Stimulated activated naive CD4-positive, alpha-beta T cell treated with Interleukin-2 at 50 U/mL for 16 hours (primary cell): ENCODE measurements at places on chromosomes 6 and 20.
A peak's percentile ranks its signal among the peaks of the same experiment; 100 is the strongest.

GRCh38 chr6:10659699-10660348 is 34.6 kb downstream of the C6orf52 start:
- DNase-seq = no peak

GRCh38 chr6:66149132-66149531 is 442.1 kb upstream of the EYS start:
- DNase-seq = no peak

DNA sequence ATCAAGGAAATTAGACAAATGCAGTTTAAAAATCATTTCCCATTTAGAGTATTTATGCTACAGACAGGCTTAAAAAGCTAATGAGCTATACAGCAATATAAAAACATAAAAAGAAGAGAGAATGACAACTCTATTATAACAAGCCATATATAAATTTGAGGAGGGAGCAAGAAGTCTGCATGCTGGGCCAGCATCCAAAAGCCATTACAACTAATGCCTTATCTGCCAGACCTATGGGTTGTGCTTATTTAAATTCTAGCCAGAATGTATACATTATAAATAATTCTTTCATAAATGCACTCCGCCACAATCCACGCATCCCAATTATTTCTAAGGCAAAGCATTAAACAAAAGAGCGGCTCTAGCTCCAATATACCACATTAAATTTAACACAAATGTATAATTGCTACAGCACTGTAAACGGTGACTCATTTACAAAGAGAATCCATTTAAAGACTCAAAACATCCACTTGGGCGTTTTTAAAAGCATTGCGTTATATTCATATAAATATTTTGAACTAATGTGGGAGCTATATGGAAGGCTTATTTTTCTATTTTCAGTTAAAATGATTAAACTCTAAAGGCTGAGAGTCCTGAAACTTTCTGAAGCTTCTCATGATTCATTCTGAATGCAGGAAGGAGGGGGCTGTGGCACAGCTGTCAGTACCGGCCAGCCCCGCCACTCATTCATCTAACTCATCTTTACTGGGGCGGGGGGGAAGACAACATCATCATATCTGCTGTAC is 37.7 kb upstream of the RAB22A start:
- peak; percentile 25 for DNase-seq

- no peak for DNase-seq
These were observed 527.6 kb downstream of the CD83 start for GRCh38 chr6:14645221-14645620.

- DNase-seq = no peak
These were observed 10.2 kb downstream of the ACSS1 start for GRCh38 chr20:25047766-25048165.

DNA sequence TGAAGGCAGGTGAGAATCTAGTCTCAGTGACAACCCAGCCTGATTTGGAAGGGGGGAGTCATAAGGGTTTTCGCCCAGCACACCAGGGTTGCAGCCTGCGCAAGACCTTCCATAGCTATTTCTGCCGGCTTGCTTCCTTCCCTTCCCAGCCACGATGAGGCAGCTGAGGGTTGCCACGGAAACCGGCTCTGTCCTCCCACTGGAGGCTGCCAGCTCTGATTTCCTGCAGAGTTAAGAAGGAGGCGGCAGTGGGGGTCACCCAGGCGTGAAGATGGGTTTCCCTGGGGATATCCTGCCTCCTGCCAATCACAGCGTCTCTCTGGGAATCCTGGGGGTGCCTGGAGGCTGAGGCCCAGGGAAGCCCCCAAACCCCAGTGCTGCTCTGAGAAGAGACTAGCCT is 23.1 kb upstream of the KCNB1 start:
- DNase-seq = no peak

- no peak for DNase-seq
These were observed 21.7 kb upstream of the IL17A start for GRCh38 chr6:52164319-52165094.

- no peak for DNase-seq
These were observed 176.2 kb upstream of the SASH1 start for GRCh38 chr6:148166339-148166968.

GRCh38 chr6:169366258-169366901 is 112.7 kb upstream of the THBS2 start:
- DNase-seq = no peak

DNA sequence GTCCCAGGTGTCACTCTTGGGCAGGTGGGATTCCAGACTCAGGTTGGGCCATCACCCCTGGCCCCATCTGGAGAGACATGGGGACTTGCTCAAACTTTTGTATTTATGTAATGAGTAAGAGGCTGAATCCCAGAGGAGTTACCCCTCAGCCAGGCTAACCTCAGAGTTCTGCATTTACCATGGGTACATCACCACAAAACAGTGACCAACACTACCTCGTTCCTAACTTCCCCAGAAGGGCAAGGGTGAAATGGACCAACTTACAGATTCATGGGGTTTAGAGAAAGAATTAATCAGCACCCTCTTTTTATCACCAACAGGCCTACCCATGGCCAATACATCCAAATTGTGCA is 259.9 kb upstream of the MARCKS start:
- no peak for DNase-seq

DNA sequence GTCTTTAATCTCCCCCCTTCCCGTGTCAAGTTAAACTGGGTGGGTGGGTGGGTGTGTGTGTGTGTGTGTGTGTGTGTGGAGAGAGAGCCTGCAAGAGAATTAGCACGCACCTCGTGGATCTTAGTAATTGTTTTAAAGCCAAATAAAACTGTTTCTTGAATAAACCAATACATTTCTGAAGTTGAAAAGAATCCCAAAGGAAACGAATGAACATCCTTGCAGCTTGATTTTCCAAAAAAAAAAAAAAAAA is 381 bp upstream of the BICRAL start:
- peak; percentile 28 for DNase-seq

- no peak for DNase-seq
These were observed 47.2 kb downstream of the QKI start for GRCh38 chr6:163461696-163462095.

- DNase-seq = no peak
These were observed 2.3 kb downstream of the THBS2 start for GRCh38 chr6:169251371-169251802.

GRCh38 chr6:141140905-141141304 is 991.8 kb upstream of the GJE1 start:
- DNase-seq = no peak

DNA sequence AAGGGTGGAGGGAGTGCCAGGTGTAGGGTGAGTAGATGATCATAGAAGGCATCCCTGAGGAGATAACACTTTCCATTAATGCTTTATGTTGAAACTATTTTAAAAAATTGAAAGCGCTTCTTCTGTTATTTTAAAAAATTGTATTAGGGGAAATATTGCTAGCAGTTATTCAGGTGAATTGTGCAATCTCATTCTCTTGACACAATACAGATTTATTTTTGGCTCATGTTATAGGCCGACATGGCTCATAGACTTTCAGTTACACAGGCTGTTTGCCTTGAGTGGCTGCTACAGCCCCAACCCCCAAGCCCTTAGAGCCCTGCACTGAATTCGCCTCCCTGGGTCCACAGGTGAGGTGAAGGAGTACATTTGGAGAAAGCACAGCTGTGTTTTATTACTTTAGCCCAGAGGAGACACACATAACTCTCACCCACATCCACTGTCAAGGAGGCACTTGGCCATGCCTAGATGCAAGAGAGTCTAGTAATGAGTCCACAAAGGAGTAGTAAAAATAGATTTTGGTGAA is 228.2 kb downstream of the RFPL4B start:
- DNase-seq = no peak

GRCh38 chr6:31705931-31706330 is 735 bp upstream of the LY6G6F start:
- no peak for DNase-seq

DNA sequence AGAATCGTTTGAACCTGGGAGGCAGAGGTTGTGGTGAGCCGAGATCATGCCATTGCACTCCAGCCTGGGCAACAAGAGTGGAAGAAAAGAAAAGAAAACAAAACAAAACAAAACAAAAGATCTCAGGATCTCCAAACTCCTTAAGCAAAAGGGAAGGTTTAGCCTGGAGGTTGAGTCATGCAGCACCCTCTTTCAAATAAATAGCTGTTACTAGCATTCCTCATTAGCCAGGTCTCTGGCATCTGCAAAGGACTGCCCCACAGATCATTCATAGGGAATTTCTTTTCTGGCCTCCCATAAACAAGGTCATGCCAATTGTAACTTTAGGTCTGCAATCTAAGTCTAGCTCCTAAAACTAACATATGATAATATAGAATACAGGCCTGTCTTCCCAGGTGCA is 37.2 kb downstream of the EDN1 start:
- no peak for DNase-seq

DNA sequence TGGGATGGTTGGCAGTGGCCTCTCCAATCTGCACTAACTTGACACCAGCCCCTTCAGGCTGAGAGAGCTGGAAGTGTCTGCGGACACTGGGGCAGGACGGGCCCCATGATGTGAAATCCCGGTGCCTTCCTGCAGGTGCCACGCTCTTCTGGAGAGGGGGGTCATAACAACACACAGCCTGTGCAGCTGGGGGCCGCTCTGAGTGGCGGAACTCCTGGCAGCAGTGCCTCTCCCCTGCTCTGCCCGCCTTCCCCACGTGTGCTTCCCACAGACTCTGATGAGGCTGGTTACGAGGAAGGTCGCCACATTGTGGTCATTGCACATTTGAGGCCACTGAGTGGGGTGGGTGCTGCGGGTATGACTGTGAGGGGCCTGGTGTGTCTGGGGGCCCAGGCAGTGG is 145.2 kb downstream of the DTNBP1 start:
- DNase-seq = no peak

DNA sequence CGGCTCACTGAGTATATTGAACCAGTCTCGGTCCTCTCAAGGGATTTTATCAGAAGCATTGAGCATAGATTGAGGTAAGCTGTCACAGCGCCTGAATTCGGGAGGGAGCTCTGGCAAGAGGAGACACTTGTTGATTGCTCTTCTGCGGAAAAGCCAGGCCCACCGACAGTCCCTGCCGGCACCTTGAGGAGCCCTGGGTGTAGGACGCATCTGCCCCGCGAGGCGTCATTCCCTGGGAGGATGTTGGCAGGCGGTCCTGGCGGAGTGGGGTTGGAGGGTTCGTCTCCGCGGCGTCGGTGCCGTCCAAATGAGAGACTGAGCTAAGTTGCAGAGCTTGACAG is 843 bp downstream of the FBXO9 start:
- peak; percentile 29 for DNase-seq

GRCh38 chr6:127812985-127813698 is 87.7 kb downstream of the THEMIS start:
- peak; percentile 31 for DNase-seq

DNA sequence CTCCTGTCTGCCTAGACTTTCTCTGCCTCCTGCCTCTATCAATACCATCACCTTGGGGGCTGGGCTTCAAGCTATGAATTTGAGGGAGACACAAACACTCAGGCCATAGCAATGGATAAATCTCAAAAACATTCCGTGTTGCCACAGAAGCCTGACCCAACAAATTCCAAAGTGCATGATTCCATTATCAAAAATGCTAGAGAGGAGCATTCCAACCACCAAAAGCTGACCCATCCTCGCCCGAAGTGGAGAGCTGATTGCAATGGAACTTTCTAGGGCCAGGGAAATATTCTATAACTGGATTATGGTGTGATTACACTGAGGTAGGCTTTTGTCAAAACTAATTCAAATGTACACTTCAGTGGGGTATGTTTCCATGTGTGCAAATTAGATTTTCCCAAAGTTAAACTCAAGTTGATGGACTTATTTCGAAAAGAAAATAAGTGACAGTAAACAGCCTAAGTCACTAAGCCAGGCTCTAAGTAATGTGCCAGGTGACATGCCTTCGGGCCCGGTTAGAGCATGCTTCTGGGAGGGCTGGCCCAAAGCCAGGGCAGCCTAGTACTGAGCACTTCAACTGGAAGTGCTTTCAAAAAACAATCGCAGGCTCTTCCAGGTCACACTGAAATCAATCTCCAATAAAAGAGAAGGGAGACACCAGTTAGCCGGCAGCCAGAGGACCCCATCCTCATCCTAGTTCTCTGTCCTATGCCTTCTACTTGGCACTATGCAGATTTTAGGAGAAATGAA is 142.3 kb downstream of the TBXT start:
- DNase-seq = no peak

- no peak for DNase-seq
These were observed 64.9 kb upstream of the AFDN start for GRCh38 chr6:167761794-167762258.

GRCh38 chr6:39927159-39927558 is 7.1 kb downstream of the MOCS1 start:
- no peak for DNase-seq

- no peak for DNase-seq
These were observed 48.3 kb downstream of the OR2B6 start for GRCh38 chr6:28005152-28005890.

DNA sequence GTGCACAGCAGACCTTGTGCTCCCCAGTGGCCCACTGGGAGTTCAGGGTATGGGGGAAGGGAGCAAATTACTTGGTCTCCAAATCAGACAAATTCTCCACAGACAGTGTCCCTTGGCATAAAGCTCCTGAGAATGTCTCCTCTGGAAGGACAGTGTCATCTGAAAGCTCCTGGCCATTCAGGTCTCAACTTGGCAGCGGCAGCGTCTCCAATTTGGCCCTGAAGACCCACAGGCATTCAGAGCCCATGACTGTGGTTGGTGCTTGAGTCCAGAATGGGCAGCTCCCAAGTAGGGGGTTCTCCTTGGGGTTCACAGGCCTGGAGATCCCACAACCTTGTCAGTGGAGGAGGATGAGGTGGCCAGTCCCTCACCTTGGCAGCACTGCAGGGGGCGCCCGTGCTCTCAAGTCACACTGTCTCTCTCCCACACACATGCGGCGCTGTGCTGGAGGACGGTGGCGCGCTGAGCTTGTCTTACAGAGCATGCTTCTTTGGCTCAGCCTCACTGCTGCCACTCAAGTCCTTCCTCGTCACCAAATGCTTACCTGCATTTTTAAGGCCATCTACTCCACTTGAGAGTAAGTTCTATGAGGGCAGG is 20.7 kb downstream of the DYNLRB1 start:
- DNase-seq = peak; percentile 55
